ENCODE measurements at places on chromosomes 5 and 9.

DNA sequence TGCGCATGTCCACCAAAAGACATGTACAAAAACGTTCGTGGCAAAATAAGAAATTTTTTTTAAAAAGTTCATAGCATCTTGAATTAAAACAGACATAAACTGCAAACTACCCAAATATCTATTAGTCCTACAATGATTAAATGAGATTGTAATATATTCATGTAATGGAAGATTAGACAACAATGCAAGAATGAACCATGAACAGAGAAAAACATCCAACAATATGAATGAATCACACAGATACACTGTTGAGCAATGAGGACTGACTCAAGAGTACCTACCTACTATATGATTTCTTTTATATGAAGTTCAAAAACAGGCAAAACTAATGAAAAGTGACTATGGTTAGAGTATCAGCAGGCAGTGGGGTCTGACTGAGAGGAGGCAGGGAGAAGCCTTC is 17.9 kb upstream of the CTNNAL1 start:
- DNase-seq, result no peak

GRCh38 chr5:130277522-130277921 is 373.3 kb downstream of the CHSY3 start:
- DNase-seq, result no peak

- DNase-seq, result no peak
These were observed 412 bp downstream of the RIOK2 start for GRCh38 chr5:97182571-97183099.

DNA sequence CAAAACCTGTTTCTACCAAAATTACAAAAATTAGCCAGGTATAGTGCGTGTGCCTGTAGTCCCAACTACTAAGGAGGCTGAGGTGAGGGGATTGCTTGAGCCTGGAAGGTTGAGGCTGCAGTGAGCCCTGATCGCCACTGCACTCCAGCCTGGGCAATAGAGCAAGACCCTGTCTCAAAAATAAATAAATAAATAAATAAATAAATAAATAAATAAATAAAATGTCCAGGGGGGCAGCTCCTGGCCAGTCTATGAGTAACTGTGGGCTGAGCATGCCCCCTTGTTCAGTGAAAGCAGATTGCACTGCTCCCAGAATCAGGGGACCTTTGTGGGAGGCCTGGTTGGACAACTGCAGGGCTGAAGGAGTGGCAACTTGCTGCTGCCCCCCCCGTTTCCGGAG is 62.7 kb downstream of the PDE6A start:
- no peak for DNase-seq

- DNase-seq, result no peak
These were observed 2.8 kb upstream of the IL5 start for GRCh38 chr5:132546108-132546507.

GRCh38 chr9:113609562-113610318 is 146.2 kb downstream of the RGS3 start:
- no peak for DNase-seq

GRCh38 chr9:126532951-126533925 is 80.5 kb upstream of the LMX1B start:
- DNase-seq, result no peak

GRCh38 chr5:4662756-4663155 is 477.4 kb upstream of the ADAMTS16 start:
- DNase-seq, result no peak

- no peak for DNase-seq
These were observed 235.4 kb upstream of the TAS2R1 start for GRCh38 chr5:9865574-9865973.

DNA sequence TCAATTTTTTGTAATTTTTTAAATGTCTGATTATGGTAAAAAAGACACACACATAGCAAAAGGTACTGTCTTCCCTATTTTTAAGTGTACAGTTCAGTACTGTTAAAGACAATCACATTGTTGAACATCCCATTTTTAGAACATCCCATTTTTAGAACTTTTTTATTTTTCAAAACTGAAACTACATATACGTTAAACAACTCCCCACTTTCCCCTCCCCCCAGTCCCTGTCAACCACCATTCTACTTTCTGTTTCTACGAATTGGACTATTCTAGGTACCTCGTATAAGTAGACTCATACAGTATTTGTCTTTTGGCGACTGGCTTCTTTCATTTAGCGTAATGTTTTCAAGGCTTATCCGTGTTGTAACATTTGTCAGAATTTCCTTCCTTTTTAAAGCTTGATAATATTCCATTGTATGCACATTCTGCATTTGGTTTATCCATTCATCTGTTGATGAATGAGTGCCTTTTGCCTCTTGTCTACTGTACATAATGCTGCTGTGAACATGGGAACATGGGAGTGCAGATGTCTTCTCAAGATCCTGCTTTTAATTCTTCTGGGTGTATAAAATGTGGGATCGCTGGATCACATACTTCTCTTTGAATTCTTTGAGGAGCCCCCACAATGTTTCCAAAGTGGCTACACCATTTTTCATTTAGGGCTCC is 154.0 kb downstream of the PIK3R1 start:
- no peak for DNase-seq

GRCh38 chr5:27797220-27797619 is 758.8 kb upstream of the CDH9 start:
- DNase-seq, result no peak

DNA sequence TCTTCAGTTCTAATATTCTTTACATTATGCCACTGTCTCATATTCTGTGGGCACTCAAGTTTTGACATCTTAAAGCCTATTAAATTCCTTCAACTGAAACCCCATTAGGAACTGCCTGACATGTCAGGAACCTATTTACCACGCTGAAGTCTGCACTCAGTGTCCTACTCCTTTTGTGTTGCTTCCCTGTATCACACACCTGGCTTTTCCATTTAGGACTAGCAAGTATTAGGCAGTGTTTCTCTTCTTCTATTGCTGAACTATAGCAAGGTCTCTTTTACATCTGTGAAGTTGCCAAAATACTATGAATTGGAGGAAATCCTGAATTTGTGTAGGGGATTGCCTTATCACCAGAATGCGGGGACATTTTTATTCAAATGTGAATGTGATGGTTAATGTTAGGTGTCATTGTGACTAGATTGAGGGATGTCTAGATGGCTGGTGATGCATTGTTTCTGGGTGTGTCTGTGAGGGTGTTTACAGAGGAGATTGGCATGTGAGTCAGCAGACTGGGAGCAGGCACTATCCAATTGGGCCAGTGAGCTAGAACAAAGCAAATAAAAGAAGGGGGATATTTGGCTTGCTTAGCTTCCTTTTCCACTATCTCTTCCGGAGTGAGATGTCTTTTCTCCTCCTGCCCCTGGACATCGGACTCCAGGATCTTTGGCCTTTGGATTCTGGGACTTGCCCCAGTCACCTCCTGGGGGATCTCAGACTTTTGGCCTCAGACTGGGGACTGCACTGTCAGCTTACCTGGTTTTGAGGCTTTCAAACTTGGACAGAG is 21.2 kb upstream of the VCAN start:
- DNase-seq, result no peak

- DNase-seq, result no peak
These were observed 19.0 kb downstream of the DMGDH start for GRCh38 chr5:79050498-79050897.

- DNase-seq, result no peak
These were observed 479.5 kb upstream of the TNC start for GRCh38 chr9:115597330-115597895.

GRCh38 chr9:108588246-108588645 is 267.5 kb downstream of the ACTL7B start:
- no peak for DNase-seq

DNA sequence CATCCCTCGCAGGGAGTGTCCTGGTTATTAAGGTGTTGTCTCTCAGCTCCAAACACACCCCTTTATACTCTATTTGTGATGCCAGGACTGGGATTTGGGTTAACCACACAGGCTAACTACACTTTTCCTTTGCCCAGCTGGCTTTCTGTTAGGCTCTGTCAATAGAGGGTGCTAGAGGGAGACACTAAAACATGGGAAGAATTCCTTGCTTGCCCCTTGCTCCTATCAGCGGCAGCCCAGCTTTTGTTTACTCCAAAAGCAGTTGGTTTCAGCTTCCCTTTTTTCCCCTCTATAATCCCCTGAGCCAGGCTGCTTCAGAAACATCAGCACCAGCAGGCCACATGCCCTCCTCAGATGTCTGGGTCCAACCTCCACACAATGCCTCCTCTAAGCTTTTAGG is 297.1 kb downstream of the KCTD16 start:
- no peak for DNase-seq

DNA sequence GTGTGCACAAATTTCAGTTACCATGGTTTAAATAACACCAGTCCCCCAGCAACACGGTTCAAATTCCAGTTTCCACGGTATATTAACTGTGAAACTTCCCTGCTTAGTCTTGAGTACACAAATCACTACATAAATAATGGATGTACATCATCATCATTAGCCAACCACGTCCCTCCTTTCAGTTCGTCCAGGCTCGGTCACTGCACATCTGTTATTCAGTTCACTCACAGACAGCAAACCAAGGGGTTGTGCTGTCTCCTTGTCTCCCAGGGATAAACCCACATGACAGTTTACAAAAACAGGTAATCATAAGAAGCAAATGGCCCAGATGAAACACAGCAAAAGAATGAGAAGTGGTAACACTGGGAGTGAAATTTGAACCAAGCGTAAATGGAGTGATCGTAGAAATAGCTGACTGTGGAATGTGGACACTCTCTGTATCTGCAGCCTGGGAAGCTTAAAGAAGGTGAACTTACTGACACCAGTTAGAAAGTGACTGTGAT is 61.0 kb upstream of the RAD23B start:
- DNase-seq, result no peak

DNA sequence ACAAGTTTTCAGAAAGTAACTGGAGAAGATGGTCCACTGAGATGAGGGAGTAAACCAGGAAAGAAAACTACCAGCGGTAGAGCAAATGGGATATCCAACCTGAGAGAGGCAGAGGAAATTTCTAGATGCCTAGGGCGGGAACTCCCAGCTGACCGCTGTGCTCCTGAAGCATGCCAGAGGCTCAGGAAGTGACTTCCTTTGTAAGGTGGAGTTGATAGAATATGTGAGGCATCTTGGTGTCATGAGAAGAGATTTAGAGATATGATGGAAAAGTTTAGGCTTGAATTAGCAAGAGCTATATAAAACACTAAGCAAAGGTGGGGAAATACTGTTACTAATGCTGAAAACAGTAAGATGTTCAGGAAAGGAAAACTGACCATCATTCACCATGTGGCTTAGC is 124.1 kb downstream of the C9orf152 start:
- DNase-seq, result no peak

DNA sequence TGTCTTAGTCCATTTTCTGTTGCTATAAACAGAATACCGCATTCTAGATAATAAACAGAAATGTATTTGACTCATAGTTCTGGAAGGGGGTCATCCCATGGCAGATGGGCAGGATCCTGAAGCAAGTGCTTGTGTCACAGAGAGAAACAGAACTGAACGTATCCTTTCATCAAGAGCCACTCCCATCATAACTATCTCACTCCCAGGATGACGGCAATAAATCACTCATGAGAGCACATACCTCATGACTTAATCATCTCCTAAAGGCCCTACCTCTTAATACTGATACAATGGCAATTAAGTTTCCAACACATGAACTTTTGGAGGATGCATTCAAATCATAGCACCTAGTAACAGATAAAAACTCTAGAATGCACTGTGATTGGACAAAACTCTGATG is 142.9 kb downstream of the CAMK4 start:
- DNase-seq, result no peak

- no peak for DNase-seq
These were observed 92.2 kb upstream of the ADAMTS19 start for GRCh38 chr5:129367883-129368282.

- no peak for DNase-seq
These were observed 626.7 kb upstream of the COX7C start for GRCh38 chr5:85990998-85991397.

DNA sequence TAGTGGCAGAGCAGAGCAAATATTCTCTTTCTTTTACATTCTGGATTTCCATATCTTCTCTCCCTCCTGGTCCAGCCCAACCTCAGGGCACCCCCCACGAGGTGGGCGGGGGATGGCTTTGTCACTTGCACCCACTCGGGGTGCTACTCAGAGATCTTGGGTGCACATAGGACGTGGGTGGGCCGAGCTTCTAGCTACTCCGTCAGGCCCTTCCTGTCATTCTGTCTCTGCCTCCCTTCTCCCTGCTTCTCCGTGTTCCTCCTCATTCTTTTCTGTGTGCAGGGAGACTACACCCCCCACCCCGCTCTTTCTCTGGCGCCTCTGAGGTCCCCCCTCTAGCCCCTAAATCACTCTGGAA is 19.5 kb downstream of the PCDHGC5 start:
- no peak for DNase-seq

DNA sequence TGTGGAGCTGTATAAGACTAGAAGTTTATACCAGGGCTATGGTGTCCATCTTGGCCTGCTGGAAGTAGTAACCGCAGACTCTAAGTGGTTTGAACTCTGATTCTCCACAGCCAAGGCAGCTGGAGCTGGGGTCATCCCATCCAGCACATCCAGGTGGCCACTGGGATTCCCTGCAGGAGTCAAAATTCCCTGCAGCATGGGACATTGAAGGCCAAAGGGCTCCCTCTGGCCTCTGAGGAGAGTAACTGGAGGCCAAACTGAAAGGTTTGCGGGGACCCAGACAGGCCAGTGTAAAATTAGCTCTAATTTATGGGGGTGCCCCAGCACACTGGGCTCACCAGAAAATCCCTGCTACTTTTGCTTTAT is 12.2 kb upstream of the PRXL2C start:
- DNase-seq, result no peak

DNA sequence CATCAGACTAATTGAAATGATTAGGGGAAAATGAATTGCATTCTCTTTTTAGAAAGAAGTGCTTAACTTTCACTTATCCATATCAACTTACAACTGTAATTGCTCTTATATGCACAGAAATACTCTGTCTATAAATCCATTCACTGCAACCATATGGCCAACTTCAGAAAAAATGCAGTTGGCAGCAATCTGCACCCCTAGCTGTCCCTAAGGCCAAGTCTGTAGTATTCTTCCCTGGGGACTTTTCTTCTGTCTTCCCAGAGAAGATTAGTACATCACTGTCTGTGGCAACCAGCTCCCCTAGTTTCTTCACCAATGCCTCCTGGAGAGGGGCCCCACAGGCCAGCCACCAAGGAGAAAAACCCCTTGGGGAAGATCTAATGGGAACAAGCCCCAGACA is 45.4 kb downstream of the ABCA1 start:
- no peak for DNase-seq

- no peak for DNase-seq
These were observed 276.8 kb upstream of the CLINT1 start for GRCh38 chr5:158135682-158136179.
